ENCODE measurements at places on chromosomes 2 and 18.

DNA sequence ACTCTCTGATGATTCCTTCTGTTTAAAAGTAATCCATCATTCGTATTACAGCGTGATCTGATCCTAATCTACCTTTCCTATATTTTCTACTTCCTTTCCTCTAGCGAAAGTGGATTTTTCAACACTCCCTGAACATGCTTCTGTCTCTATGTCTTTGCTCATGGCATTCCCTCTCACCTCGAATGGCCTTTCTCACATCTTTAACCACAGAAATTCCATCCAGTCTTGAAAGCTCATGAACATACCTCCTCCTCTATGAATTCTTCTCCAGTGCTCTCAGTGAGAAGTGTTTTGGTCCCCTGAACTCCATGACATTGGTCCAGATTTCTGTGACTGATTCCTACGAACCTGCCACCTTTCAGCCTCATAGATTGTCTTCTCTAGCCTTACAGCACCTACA is 323.2 kb downstream of the RAD51AP2 start:
- DNase-seq = no peak

- no peak for DNase-seq
Measured at GRCh38 chr2:196591621-196592022, 47.9 kb upstream of the CCDC150 start.

GRCh38 chr2:29259221-29259620 is 144.0 kb downstream of the CLIP4 start:
- DNase-seq = no peak

- DNase-seq = no peak
Measured at GRCh38 chr2:191226196-191226595, 19.0 kb upstream of the MYO1B start.

- DNase-seq = no peak
Measured at GRCh38 chr2:233936089-233936488, 18.9 kb downstream of the TRPM8 start.

DNA sequence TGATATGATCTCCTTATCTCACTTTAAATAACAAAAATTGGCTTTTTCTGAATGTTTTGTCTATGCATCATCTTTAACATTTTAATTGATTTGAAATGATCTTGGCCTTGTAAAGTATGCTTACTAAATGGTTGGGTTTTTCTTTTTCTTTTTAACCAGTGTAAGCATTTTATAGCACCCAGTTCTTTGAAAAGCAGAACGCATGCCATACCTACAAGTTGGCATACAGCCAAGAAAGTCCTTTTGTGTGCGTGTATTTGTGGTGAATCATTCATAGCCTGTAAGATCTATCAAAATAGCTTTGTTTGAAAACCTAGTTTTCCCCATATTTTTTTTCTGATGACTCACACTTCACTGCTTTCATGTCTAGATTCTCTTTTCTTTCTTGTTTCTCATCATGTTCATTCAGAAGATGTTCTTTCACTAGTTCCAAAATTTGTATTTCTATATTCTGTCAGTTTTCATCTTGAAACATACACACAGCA is 4.1 kb upstream of the VRK2 start:
- DNase-seq = peak; percentile 88

- no peak for DNase-seq
Measured at GRCh38 chr18:25075331-25075730, 276.6 kb downstream of the ZNF521 start.

DNA sequence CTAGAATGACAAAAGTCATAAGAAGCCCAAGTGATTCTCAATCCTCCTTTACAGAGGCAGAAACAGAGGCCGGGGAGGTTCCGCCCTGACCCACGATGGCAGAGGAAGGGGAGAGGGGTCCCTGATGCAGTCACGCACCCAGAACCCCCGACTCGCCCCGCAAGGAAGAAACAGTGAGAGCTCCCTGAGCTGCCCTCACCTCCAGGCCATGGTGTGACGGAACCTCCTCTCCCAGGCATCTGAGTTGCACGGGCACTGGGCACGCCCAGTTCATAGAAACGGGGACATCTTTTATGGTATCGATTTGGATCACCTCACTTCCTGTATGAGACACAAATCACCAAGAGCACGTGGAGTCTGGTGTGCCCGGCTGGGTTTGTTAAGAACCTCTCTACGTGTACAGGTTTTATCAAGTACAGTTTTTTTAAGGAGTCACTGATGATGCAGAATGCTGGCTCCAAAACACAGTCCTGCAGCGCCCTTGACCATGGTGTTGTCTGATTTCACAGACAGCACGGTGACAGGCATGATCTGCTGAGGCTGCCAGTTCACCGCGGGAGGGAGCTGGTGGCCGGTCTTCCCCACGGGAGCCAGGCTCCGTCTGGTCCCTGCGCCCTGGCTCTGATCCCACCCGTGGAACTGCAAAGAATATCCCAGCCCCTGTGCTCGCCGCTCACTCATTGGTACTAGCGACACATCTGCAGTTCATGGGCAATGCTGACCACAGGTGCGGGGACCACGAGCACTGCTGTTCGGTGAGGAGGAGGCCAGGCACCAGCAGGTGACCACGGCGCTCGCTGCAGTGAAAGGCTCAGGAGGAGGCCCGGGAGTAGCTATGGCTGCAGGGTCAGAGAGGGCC is 35.6 kb downstream of the PXDN start:
- DNase-seq = peak; percentile 47

- DNase-seq = no peak
Measured at GRCh38 chr2:40451918-40452605, at the start of gene SLC8A1. Gene SLC8A1, minus strand, starts transcription at chr2:40452090.

- DNase-seq = no peak
Measured at GRCh38 chr2:150522269-150522668, 34.8 kb upstream of the RND3 start.

DNA sequence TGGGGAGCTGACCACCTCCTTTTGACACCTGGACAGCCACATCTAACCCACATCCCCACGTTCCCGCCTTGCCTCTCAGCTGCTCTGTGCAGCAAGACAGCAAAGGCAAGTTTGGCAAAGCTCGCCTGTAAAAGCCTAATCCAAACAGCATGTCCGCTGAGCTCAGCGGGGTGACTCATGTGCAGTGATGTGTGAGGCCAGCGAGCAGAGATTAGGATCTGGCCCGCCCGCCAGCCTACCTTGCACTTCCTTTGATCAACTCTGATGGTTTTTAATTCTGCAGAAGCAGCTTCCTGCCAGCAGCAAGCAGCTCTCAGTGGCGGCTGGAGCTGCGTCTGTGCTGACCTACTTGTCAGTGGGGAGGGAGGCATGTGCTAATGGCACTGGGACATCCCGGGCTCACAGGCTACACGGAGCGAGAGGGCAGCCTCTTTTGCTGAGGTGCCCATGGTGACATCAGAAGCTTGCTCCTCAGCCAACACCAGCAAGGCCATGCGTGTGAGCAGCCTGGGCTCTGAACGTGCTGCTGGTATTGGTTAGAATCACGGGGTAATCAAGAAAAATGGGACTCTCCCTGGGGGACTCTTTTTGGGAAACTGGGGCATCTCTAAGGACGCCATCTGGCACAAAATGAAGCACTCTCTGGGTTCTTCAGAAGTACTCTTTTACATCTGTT is 36.0 kb upstream of the EML4 start:
- DNase-seq = peak; percentile 53

DNA sequence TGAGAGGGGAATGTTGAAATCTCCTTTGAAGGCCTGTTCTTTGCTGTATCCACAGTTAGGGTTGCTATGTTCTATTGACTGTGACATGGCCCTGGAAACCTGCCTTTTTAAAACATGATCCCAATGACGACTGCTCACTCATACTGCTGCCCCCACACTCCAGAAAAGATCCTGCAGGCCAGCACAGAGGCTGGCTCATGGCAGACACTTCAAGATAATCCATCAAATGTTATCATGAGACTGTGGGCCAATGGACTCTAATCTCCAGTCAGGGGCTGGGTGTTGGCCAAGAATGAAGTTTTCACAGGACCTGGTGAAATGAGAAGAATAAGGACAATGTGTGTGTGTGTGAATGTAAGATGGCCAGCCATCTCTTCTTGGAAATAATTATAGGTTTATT is 59.0 kb upstream of the THOC1 start:
- DNase-seq = no peak

DNA sequence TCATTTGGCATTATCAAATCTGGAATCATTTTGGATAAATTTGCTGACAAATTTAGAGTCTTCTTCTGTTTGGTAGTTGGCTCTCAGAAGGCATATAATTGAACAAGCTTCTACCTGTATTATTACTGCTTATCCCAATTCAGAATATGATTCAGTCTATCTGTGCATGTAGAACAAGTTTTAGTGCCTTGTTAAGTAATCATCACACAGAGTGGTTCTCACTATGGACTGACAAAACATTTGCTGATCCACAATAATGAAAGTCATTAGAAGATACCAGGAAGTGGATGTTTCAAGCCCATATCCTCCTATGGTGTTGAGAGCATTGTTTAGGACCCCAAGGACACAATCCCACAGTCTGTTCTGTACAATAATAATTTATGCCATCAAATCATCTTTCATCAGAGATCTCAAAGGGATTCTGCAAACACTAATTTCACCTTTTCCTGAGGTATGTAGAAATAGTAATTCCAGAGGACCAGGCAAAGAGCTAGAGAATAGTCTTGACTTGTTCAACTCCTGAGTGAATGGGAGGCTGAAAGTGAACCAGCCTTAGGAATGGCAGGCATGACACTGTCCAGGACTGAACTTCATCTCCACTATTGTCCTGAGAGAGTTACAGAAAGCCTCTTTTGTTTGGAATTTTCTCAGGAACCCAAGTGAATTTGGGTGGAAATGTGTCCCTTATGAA is 29.6 kb upstream of the DSC1 start:
- DNase-seq = no peak
